Activated CD8-positive, alpha-beta memory T cell treated with anti-CD3 and anti-CD28 coated beads for 1 hour (primary cell): ENCODE measurements at places on chromosomes 3 and 15.

GRCh38 chr3:150605998-150606641, 3.0 kb downstream of the SELENOT start:
- no peak for DNase-seq

GRCh38 chr3:27630885-27631284, 91.2 kb downstream of the EOMES start:
- DNase-seq: no peak

GRCh38 chr3:66267031-66267430, 46.2 kb downstream of the SLC25A26 start:
- DNase-seq: no peak

- no peak for DNase-seq
Measured at GRCh38 chr3:169387751-169388696, 275.5 kb downstream of the MECOM start.

- DNase-seq: no peak
Measured at GRCh38 chr15:40693904-40694687, 878 bp upstream of the RAD51 start.

- no peak for DNase-seq
Measured at GRCh38 chr3:186732169-186732766, 15.1 kb downstream of the KNG1 start.

DNA sequence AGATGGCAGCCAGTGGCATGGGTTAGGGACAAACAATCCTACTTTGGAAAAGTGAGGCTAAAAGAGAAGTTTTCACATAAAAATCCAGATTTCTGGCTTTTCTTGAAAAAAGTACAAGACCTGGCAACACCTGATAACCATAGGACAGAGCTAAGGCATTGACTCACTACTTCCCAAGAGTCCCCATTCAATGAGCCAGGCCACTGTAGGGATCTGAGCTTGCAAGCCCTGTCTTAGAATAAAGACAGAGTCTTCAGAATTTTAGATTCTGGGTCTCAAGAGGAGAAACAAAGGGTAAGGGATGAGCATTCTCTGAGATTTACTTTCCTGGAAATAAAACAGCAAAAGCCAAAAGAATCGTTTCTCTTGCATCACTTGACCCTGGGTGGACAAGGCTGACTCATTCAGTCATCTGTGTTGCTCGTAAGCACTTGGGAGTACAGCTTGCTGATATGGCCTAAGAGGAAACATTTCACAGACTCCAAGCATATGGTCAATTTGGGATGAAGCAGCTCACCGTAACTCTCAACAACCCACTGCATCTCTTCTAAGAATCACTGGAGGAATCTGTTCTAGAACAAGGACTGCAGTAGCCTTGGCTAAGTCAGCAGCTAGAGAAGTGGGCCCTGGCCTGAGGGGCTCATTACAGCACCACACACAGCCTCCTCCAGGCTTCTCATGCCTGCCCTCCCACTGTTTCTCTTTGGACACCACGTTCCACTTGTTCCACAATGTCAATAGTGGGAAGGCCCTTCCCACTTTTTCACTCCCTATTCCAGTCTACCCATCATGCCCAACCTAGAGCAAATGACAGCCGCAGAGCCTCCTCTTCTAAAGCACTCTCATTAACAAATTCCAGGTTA, 86.2 kb downstream of the RFTN1 start:
- DNase-seq: no peak

DNA sequence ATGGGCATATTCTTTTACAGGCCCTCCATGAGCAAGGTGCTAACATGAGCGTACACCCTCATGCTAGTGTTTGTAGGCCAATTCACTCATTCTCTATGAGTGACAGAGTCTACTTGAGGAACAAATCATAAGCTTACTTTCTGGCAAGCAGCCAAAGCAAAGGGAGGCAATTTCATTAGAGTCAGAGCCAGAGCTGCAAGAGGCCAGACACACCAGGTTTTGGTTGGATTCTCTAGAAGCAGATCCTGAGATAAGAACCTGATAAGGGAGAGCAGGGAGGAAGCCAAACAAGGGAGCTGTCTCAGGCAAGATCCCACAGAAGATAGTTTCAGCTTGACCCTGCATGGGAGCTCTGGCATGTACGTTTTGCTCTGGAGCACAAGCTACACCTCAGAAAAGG, 214.1 kb upstream of the CTNNB1 start:
- DNase-seq: no peak

GRCh38 chr15:67105065-67105951, 39.9 kb downstream of the SMAD3 start:
- no peak for DNase-seq

GRCh38 chr3:193640728-193641439, 47.9 kb downstream of the OPA1 start:
- no peak for DNase-seq

GRCh38 chr3:45868213-45868612, 18.1 kb upstream of the CCR9 start:
- no peak for DNase-seq

- DNase-seq: no peak
Measured at GRCh38 chr3:51353691-51354090, 31.4 kb upstream of the MANF start.

DNA sequence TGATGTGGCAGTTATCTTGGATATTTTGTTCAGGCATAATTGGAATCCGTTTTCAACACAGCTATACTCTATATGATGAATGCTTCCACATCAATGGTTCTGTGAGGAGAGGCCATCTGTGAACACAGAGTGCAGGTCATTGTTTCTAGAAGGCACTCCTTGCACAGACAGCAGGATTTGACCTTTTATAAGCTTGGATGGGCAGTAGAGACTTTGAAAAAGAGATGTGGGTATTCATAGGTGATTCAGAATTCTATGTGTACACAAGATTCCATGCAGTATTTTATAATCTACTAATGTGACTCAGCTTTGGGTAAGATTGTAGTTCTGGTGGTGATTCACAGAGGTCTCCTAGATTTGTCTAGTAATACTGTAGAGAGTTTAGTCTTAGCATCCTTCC, 12.5 kb downstream of the ARPP21 start:
- no peak for DNase-seq

DNA sequence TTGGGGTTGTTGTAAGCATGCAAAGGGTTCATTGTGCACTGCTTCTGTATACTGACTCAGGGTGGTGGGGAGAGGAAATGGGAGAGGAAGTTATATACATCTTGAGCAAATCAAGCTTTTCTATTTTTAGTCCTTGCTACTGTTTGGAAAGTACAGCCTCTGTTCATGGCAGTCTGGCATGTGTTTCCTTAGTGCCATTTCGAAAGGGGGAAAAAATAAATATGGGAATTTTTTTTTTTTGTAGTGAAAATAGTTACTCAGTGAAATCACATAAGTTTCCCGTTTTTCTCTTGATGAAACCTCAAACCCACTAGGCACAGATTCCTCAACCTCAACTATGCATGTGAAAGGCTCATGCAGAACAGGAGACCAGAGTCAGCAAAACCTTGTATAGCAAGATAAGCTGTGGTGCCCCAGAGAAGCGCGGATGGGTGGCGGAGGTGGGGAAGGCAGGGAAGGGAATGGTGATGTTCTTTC, 353.3 kb downstream of the LPP start:
- DNase-seq: no peak

DNA sequence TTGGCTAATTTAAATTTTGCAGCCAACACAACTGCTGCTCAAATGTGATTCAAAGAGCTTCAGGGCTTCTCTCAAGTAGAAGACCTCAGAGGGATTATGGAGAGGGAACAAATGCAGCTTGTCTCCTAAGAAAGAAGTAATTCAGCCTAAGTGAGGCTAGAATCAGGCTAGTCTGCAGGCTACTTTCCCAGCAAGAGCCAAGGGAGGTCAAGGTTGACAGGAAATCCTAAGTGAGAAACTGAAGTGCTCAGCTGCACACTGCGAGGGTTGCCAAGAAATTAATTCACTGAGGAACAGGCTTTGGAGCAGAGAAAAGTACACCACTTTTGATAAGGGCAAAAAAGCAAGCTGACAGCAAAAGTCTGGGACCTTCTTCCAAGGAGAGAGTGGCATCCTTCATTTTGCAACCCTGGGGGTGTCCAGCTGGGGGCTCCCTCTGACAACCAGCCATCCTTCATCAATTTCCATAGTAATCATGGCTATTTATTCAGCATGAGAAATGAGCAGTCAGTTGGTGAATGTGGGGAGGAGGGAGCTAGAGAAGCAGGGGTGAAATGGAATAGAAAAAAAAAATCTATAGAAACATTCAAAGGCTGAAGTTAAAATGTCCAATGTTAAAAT, 646.4 kb upstream of the ADAMTS9 start:
- DNase-seq: no peak

GRCh38 chr15:42498212-42499068, 3.0 kb downstream of the SNAP23 start:
- DNase-seq: no peak

- peak; percentile 21 for DNase-seq
Measured at GRCh38 chr3:128969993-128970739, 23.7 kb downstream of the CFAP92 start.

- no peak for DNase-seq
Measured at GRCh38 chr3:98812851-98813374, 49.8 kb downstream of the ST3GAL6 start.

- no peak for DNase-seq
Measured at GRCh38 chr15:47813748-47814384, 96.6 kb downstream of the SEMA6D start.

DNA sequence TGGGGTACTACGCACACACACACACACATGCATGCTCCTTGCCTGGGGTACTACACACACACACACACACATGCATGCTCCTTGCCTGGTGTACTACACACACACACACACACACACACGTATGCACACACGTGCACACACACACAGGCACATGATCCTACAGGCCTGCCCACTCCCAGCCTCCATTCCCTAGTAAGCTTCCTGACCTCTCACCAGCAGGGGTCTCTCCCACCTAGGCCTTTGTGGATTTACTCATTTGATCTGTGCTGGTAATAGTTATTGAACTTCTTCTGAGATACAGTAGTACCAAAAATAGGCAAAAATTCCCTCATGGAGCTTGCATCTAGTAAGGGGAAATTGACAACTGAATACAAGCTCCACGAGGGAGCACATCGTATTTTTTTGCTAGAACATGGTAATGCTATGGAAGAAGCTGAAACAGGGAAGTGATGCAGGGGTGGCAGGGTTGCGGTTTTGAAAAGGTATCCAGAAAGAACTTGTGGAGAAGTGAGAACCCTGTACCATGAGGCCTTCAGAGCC, 19.1 kb downstream of the TTC21A start:
- no peak for DNase-seq

- DNase-seq: no peak
Measured at GRCh38 chr15:39511000-39511915, 69.6 kb upstream of the THBS1 start.

DNA sequence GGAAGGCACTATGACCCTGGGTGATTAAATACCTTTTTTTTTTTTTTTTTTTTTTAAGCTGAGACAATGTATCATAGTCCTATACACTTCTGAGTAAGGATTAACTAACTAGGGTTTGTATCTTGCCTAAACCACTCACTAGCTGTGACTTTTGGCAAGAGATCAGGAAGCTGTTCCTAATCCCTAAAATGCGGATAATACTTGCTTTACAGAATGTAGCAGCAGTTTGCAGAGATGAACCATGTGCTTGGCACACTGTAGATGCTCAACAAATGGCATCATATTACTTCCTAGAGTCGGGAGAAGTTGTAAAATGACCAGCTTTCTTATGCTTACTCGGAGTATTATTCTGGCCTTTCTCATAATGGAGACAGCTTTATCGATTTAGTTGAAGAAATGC, 25.6 kb upstream of the PYGO1 start:
- no peak for DNase-seq

GRCh38 chr15:61076598-61077170, 152.4 kb downstream of the RORA start:
- DNase-seq: no peak

GRCh38 chr3:183074261-183074660, 25.0 kb downstream of the MCCC1 start:
- DNase-seq: no peak

DNA sequence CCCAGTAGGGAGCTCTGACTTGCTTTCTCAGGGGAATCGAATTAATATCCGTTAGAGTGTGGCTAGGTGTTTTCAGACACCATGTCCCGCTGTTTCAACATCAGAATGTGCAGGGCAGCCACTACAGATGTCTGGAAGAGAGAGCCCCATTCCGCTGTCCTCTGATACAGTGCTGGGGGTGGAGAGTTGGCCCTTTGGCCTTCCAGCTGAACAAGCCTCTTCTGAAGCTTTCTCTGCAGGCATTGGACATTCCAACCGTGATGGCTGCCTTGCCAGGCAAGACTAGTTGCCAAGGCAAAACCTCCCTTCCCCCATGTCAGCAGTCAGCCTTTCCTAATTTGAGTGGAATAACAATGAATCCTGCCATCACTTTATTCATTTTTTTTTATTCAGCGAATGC, 1.5 kb downstream of the FAH start:
- DNase-seq: no peak

GRCh38 chr15:90710436-90711027, 6.6 kb upstream of the BLM start:
- DNase-seq: no peak

DNA sequence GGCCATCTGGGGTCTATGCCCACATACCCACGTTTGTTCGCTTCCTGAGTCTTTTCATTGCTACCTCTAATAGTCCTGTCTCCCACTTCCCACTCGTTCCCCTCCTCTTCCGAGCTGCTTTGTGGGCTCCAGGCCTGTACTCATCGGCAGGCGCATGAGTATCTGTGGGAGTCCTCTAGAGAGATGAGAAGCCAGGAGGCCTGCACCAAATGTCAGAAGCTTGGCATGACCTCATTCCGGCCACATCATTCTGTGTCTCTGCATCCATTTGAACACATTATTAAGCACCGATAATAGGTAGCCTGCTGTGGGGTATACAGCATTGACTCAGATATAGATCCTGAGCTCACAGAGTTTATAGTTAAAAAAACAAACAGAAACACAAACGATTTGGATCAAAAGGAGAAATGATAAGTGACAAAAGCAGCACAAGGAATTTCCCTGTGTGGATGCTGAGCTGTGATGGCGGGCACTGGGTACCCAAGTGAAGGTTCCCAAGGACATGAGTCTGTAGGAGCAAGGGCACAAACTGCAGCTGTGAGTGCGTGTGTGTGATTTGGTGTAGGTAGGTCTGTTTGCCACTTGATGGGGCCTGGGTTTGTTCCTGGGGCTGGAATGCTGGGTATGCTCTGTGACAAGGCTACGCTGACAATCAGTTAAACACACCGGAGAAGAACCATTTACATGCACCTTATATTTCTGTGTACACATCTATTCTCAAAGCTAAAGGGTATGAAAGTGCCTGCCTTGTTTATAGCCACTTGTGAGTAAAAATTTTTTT, 35.9 kb downstream of the NR1I2 start:
- no peak for DNase-seq

GRCh38 chr15:59553879-59554735, 57.5 kb upstream of the GCNT3 start:
- DNase-seq: no peak

DNA sequence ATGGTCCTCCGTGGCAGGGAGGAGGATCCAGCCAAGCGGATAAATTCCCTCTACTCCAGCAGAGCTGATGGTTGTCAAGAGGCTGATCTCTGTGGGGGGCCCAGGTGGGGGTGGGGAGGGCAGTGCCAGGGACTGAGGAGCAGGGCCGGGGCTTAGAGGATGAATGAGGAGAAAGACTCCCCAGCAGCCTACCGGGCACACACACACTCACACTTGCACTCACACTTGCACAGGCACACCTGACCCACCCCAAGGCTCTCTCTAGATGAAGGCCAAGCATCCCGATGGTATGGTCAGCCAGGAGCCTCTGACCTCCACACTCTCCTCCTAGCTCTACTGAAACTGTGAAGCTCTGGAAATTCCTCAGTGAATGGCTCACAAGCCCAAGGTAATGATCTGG, 131.3 kb upstream of the PRR20G start:
- DNase-seq: no peak

- DNase-seq: no peak
Measured at GRCh38 chr3:73480187-73480672, 144.5 kb downstream of the PDZRN3 start.

- no peak for DNase-seq
Measured at GRCh38 chr3:70519913-70520659, 207.6 kb upstream of the MDFIC2 start.
